ENCODE measurements at places on chromosomes 13 and 19. TPM values are rescaled to one million over a fixed set of nuclear protein-coding genes. Genes with fewer than 3 reads are reported as not detected.

Gene FBN3
- not detected for total RNA-seq

Gene KLHL1
- not detected for total RNA-seq

Gene C19orf73
- total RNA-seq: 3.4 TPM

Gene SIGLEC8
- total RNA-seq: not detected

Gene RUVBL2
- total RNA-seq: 107 TPM

Gene VWA8
- 23.8 TPM for total RNA-seq

Gene SEMA6B
- total RNA-seq: not detected

Gene IRGQ
- 10.1 TPM for total RNA-seq

Gene MRPL57
- total RNA-seq: 35.2 TPM

Gene CD33
- 18.1 TPM for total RNA-seq

Gene FCHO1
- total RNA-seq: 16.6 TPM

Gene STK11
- total RNA-seq: 40.3 TPM

Gene OR7G3
- total RNA-seq: not detected

Gene SIRT6
- total RNA-seq: 40.3 TPM

Gene FBXL3
- 49.0 TPM for total RNA-seq

Gene NRTN
- total RNA-seq: not detected

Gene CIC
- total RNA-seq: 25.0 TPM

Gene ACP7
- not detected for total RNA-seq

Gene MYBPC2
- total RNA-seq: 48.3 TPM

Gene KIR2DL1
- not detected for total RNA-seq

Gene MEIS3
- 11.2 TPM for total RNA-seq

Gene PAF1
- 26.7 TPM for total RNA-seq

Gene MTUS2
- total RNA-seq: 4.7 TPM

Gene NOTCH3
- total RNA-seq: 3.2 TPM

Gene TGFBR3L
- total RNA-seq: not detected

Gene TMEM150B
- not detected for total RNA-seq

Gene EPS8L1
- not detected for total RNA-seq

Gene FSTL3
- total RNA-seq: 2.3 TPM

Gene CALR3
- 0.71 TPM for total RNA-seq

Gene TNNT1
- 39.0 TPM for total RNA-seq

Gene GAPDHS
- not detected for total RNA-seq

Gene RNF126
- total RNA-seq: 66.5 TPM

Gene ALDH16A1
- total RNA-seq: 83.3 TPM

Gene MUC16
- not detected for total RNA-seq

Gene MATK
- not detected for total RNA-seq

Gene CYP2A6
- not detected for total RNA-seq

Gene ANGPTL8
- not detected for total RNA-seq

Gene ZNF221
- total RNA-seq: not detected

Gene ACER1
- total RNA-seq: not detected

Gene KLK3
- total RNA-seq: not detected

Gene ZNF439
- 16.5 TPM for total RNA-seq

Gene CGB1
- total RNA-seq: not detected

Gene JAK3
- 9.5 TPM for total RNA-seq

Gene UHRF1
- 13.6 TPM for total RNA-seq

Gene NCR1
- total RNA-seq: not detected

Gene LILRA1
- not detected for total RNA-seq

Gene RUBCNL
- total RNA-seq: 0.14 TPM

Gene CEACAM7
- total RNA-seq: not detected

Gene POP4
- total RNA-seq: 92.7 TPM

Gene CRX
- total RNA-seq: not detected

Gene OR10H4
- total RNA-seq: not detected

Gene FXYD5
- total RNA-seq: 134 TPM

Gene HCST
- 12.2 TPM for total RNA-seq

Gene CDC42EP5
- total RNA-seq: not detected

Gene ZNF534
- total RNA-seq: not detected

Gene FGF22
- not detected for total RNA-seq

Gene IGFL4
- total RNA-seq: not detected

Gene PSG2
- not detected for total RNA-seq
